ENCODE measurements at places on chromosomes 6 and 20. TPM values are rescaled to one million over a fixed set of nuclear protein-coding genes. Genes with fewer than 3 reads are reported as not detected.

DNA sequence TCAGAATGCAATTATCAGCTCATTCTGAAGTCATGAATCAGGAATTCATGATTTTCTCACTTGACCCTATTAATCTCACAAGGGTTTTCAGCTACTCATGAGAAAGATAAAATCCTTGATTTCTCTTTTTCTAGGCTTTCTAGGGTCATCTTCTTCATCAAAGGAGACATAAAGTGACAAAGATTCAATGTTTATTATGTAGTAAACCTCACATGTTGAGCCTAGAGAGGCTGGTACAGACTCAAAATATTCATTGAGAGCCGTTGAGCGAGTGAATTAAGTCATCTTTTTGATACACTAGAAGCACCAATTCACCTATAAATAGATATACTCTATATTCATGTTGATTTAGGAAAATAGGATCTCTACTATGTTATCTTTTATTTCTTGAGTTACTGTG lies 104.8 kb upstream of the TRAF3IP2 start:
- no peak for DNase-seq

DNA sequence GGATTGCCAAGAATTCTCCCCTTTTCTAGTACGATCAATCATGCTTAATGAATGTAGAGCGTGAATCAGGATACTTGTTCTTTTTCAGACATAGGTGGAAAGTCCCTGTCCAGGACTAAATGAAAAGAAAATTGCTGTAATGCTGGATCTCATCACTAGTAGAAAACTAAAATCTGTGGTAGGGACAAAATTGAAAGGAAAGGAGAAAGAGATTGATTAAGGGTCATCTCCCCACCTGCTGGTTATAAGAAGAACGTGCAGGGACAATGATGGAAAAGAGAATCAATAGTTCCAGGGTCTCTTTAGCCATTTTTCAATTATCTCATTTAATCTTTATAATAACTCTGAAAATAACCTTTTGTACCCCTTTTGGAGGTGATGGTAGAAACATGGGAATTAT lies 18.7 kb upstream of the HLA-DRB1 start:
- no peak for DNase-seq

DNA sequence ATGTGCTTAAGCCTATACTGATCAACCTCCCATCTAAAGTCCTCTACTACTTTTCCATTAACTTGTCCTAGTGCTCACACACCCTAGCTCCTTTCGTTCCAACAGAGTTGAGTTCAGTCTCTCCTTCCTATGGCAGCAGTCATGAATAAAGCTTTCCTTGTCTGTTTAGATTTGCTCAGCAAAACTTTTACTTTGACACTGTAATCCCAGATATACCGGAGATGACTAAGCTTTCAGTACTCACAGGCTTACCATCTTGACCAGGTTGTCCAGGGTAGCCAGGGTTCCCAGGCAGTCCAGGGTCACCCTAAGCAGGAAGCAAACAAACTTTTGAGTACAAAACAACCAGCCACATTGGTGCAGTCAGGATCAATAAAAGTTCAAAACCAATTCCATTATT lies 90.7 kb downstream of the COL21A1 start:
- DNase-seq, result no peak

DNA sequence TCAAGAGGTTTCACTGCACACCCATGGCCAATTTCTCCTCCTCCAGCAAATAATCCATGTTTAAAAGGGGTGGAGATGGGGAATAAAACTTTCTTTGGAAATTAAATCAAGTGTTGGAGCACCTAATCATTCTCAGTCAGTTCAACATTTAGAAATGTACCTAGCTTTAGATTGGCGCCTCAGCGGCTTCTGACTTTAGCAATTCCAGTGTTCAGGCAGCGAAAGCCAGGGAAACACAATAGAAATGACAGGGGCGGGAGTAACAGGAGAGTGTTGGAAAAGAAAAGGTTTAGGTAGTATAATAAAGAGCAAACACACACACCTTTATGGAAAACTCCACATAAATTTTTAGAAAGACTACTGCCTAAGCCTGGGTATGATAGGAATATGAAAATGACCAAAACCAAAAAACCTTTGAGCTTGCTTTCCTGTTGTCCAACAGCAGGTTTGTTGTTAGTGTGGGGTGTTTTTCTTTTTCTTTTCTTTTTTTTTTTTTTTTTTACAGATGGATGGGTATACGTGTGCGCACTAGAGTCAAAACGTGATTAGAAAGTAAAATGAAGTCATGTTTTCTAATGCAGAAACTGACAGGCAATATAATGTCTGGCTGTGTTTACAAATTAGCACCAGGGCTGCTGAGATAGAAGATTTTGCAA lies 7.7 kb downstream of the TFAP2A start:
- no peak for DNase-seq

- no peak for DNase-seq
Observed at GRCh38 chr20:22402550-22402949, 181.8 kb downstream of the FOXA2 start.

DNA sequence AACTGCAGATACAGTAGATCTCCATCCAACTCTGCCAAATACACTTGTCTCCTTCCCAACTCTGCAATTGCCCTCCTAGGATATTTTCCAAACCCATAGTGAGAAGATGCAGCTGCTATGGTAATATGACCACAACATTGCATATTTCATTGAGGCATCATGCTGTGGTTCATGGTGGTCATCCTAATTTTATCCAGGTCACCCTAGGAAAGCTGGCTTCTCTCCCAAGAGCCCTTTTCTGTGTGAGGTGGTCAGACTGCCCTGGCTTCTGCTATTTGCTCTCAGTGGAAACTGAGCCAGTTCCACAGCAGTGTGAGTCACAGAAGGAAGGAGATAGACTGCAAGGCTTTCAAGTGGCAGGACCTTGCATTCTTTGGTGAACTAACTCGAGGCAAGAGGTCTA lies 5.5 kb downstream of the OGFRL1 start:
- no peak for DNase-seq

DNA sequence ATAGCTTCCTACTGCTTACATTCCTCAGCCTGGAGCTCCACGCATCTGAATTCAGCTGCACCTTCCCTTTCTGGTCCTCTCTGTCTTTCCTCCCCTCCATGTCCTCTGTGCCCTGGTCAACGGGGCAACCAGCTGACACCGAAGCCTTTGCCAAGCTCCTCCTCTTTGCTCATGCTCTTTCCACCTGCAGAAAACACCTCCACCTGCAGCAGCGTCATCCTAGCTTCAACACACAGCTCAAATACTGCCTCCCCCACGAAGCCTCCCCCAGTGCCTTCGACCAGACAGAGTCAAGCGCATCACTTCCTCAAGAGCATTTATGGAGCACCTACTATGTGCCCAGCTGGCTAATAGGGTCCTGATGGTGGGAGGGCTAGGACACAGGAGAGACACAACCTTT lies 9.2 kb downstream of the CDH22 start:
- no peak for DNase-seq

DNA sequence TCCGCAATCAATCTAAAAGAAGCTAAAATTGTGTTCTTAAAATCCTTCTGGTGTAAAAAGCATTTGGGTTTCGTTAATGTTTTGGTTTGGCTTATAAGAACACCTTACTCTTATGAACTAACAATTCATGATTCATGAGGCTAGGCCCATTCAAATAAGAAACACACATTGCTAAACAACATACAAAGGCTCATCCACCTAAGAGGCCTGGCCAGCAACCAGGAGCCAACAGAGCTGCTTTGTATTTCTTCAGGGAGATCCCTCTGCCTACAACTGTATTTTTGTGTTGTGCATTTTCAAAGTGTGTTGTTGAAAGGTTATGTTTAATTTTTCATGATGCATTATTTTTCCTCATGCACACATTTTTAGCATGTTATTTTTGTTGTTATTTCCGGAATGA lies 98.6 kb downstream of the PTPRK start:
- DNase-seq, result no peak

GRCh38 chr6:131167773-131168172 lies 32.5 kb downstream of the AKAP7 start:
- no peak for DNase-seq

- peak; percentile 57 for DNase-seq
Observed at GRCh38 chr6:89793586-89793985, 26.0 kb downstream of the MDN1 start.

GRCh38 chr20:24166123-24166381 lies 177.5 kb upstream of the GGTLC1 start:
- DNase-seq, result no peak

- DNase-seq, result no peak
Observed at GRCh38 chr6:119643876-119644275, 294.3 kb upstream of the MAN1A1 start.

DNA sequence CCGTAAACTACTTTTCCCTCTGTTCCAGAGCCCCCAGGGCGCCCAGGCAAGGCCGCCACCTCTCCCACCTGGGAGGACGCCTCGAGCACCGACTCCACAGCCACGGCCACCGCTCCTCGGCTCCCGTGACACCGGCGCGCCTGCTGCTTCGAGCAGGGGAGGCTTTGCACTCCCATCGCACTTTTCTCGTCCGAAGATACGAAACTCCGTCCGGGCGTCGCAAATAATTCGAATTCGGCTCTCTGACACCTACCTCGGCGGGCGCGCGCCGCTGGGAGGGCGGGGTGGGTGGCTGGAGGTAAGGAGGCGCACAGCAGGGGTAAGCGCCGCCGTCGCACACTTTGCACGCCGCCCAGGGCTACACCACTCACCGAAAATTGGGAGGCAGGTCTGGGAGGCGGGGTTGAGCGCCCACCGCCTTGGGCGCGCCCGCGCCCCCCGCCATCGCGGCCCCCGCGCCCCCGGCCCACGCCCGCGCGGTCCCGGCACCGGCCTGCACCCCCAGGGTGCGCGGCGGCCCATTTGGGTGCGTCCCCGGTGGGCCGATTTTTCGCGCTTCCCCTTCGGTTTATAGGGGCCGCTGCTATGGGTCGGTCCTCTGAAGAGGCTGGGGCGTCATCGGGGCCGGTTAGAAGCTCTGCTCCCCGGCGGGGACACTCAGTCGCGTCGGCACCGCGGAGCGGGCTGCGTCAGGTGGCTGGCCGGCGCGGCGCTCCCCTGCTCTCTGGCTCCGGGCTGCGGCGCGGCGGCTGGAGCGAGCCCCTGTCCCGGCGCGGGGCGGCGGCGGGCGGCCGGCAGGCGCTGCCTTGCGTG lies 36.2 kb downstream of the GNAS start:
- peak; percentile 83 for DNase-seq

- DNase-seq, result no peak
Observed at GRCh38 chr20:61292391-61292790, 40.3 kb downstream of the CDH4 start.

DNA sequence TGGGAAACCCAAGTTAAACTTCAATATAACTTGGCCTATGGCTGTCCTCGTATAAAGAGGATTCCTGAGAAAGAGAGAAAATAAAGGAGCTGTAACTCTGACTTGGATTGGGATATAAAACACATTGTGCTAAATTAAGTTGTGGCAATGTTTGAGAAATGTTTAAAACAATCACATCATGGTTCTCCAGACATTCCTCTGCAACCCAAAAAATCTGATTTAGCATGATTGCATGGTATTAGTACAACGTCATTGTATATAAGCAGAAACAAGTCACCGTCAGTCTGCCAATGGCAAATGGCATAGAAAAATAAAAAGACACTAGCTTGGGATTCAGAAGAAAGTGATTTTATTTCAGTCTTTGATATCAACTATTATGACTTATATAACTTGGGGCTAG lies 140.2 kb upstream of the FAM83B start:
- no peak for DNase-seq

DNA sequence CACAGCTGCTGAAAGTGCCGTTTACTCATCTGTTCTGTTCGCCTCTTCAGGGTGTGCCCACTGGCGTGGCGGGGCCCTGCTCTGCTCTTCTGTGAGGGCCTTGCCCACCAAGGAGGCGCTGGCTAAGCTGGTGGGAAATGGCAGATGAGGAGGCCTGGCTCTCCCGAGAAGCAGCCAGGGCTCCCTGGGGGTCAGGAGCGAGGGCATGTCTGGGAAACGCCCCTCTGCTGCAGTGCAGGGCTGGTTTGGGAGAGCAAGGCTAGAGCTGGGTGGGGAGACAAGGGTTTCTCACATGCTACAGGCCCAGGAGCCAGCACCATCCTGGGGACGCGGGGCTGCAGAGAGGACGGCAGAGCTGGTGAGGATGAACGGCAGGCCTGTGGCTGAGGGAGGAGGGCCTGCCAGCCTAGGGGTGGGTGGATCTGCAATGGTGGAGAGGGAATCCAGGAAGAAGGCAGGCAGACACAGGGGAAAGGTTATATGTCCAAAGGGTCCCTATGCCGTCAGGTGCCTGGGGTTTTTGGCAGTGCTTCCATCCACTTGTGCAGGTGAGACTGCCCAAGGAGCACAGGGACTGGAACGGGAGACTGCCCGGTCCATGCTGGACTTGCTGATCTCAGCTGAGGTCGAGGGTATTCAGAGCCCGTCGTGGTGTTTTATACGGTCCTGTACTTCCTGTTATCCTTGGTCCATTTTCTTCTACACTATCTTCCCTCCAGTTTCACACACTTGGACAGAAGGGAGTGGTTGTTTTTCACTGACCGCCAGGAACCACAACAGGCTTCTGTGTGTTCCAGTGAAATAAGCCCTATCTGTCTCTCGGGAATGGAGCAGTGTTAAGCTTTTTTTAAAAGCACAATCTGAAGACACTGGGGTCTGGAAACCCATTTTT lies 119.2 kb downstream of the SYCP2 start:
- DNase-seq, result no peak

KIF25 gene
- 0.38 TPM for polyA plus RNA-seq

RPS21 gene
- polyA plus RNA-seq, result 1,609 TPM

PDSS2 gene
- 5.5 TPM for polyA plus RNA-seq

NQO2 gene
- 107 TPM for polyA plus RNA-seq

SLC35F1 gene
- 5.2 TPM for polyA plus RNA-seq

MYLK4 gene
- polyA plus RNA-seq, result 0.13 TPM

SCRT2 gene
- polyA plus RNA-seq, result not detected
